ENCODE measurements at places on chromosomes 13 and 19.

DNA sequence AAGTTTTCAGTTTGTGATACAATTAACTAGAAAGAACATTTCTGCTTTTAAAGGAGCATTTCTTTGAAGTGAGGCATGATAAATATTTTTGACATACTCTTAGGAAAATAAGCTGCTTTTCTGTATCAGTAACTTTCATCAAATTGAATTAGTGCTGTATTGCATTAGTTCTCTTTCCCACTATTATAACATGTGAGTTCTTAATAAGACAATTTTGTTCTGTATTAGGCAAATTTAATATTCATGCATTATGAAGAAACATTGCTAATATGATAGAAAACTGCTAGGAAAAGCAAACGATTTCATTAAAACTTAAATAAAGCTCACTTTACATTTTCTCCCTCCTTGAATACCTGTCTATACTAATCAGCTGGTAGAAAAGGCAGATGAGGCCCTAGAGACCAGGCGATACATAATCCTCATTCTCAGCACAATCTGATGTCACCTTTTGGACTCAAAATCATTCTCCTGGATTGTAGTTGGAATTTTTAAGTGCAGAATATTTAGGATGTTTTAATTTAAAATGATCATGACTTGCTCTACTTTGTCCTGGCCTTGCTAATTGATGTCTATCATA is 1636.8 kb downstream of the PCDH9 start:
- DNase-seq: no peak

- DNase-seq: no peak
These were observed 7.9 kb upstream of the PVR start for GRCh38 chr19:44635581-44636438.

GRCh38 chr19:14890643-14891379 is 4.9 kb upstream of the OR7A17 start:
- DNase-seq: no peak

GRCh38 chr19:55539090-55539984 is 2.4 kb upstream of the SBK2 start:
- no peak for DNase-seq

All from ureter (tissue), 1 donor.